Uterus (tissue), 4 donors: ENCODE measurements at places on chromosomes 11 and 22.

- DNase-seq = no peak
These were observed 35.2 kb downstream of the MAML2 start for GRCh38 chr11:96307776-96308140.

GRCh38 chr22:31610611-31611010, 51.4 kb downstream of the PISD start:
- DNase-seq = no peak

DNA sequence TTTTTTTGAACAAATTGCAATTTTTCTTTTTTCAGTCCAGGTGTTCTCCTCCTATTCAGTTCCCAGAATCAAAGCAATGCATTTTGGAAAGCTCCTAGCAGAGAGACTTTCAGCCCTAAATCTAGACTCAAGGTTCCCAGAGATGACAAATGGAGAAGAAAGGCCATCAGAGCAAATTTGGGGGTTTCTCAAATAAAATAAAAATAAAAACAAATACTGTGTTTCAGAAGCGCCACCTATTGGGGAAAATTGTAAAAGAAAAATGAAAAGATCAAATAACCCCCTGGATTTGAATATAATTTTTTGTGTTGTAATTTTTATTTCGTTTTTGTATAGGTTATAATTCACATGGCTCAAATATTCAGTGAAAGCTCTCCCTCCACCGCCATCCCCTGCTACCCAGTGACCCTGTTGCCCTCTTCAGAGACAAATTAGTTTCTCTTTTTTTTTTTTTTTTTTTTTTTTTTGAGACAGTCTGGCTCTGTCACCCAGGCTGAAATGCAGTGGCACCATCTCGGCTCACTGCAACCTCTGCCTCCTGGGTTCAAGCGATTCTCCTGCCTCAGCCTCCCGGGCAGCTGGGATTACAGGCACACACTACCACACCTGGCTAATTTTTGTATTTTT, 6.2 kb upstream of the UBE4A start:
- DNase-seq = no peak

- no peak for DNase-seq
These were observed 162.5 kb downstream of the CEP164 start for GRCh38 chr11:117489999-117490679.

DNA sequence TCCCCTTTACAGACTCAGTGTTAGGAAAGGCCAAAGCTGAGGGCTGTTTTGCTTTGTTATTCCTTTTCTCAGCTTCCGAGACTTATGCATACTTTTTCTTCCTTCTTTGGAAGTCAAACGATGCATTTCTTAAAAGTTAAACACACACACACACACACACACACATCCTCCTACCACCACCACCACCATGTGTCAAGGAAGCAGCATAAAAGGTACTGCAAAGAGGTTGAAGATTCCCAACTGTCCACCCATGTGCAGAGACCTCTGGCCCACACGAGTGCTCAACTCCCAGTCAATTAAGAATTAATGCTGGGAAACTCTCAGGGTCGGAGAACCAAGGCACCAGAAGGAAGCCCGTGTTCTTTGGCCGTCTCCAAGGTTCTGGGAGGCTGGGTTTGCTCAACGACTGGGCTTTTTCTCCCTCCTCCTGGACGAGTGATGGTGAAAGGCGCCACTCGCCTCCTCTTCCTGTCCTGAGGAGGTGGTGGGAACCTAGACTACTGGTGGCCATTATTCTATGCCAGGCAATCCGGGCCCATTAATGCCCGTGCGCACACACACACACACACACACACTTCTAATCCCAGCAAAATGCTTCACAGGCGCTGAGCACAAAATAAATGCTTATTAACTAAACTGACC, 15.1 kb downstream of the MN1 start:
- DNase-seq = no peak

DNA sequence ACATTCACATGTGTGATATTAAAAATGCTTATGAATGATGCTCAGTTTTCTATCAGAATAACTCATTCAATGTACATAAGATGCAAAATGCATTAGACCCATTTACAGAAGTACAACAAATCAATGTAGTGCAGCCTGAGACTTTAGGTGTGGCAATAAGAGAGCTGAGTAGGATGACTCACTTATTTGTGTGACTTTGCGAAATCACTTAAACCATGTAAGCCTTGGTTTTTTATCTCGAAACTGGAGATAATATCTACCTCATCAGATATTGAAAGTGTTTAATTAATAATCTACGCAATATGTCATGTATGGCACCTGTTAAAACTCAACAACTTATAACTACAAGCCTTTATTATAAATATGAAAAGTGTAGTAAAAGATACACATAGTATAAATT, 105.7 kb upstream of the LUZP2 start:
- DNase-seq = no peak

DNA sequence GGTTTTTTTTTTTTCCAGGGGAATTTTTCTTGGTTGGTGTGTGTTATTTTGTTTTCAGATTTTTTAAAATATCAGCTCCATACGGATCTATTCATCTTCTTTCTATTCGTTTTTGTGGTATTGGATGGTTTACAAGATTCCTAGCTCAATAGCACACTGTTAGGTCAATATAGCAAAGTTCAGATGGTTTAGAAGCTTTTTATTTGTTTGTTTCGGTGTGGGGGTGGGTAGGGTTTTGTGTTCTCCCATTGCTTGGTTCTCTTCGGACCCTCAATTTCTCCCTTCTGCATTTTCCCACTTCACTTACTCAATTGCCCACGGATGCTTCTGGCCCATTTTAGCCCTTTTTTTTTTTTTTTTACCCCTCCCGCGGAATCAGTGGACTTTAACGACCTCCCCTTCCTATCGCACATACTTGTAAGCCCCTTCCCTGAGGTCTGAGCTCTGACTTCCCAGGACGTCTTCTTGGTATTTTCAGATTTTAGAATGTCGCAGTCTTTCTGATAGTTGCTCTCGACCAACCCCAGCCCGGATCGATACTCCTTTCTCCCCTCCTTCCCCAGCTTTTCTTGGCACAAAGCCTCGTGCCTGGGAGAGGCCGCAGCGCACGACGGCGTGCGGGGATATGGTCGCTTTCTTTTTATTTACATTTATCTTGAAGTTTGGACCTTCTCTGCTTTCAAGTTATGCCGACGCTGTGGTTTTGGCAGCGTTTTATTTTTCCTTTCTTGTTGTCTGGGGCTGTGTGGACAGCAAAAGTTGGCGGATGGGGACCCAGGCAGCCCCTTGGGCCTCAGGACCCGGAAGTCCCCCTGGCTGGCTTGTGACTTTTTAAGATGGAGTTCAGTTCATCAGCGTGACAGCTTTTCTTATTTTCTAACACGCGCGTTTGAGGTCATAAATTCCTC, 4.4 kb upstream of the SPDYC start:
- DNase-seq = no peak

DNA sequence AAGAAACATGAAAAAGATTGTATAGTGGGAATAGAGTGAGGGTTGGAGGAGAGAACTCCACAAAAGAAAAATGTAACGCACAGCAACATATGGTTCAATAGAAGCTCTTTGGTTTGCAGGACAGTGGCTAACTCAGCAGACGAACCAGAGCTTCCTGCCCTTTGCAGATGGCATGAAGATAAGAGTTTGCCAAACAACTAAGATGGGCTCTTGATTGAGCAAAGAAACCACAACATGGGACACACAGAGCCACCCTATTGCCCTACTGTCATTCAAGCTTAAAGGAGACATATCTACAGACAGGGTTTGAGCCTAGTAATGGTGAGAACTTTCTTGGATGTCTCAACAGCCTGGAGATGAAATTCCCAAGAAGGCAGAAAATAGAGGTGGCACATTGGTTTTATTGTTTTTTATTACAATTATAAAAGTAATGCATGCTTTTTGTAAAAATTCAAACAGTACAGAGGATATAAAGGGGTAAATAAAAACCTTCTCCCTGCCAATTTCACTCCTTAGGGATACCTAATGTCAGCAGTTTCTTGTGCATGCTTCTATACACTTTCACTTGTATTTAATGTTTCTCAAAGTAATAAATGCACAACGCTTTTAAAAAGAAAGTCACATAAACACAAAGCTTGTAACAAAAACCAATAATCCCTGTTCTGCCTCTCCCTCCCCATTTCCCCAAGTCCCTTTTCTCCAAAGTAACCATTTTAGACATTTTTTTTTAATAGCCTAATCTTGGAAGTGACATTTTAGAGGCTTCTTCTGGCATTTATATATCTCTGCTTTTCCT, 63.7 kb downstream of the COPB1 start:
- DNase-seq = no peak

DNA sequence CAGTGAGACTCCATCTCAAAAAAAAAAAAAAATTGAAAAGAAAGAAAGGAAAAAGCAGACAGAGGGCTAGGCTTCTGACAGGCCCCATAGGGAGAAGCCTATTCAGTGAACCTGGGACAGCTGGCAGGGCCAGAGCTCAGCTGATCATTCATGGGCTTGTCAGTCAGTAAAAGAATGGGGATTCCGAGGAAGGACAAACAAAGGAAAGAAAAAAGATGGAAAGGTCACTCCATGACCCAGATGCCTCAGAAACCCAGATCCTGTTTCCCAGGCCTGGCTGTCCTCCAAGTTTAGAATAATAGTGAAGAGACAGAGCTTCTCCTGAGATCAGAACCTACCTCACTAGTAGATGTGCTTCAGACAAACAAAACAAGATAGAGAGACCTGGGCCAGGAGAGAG, 34.3 kb upstream of the ASPHD2 start:
- no peak for DNase-seq

GRCh38 chr22:41935509-41935908, 8.9 kb upstream of the TNFRSF13C start:
- DNase-seq = no peak

- DNase-seq = peak; percentile 41
These were observed 387.1 kb downstream of the SOX6 start for GRCh38 chr11:15969281-15969680.

GRCh38 chr11:2299773-2300172, 1.9 kb downstream of the C11orf21 start:
- no peak for DNase-seq

DNA sequence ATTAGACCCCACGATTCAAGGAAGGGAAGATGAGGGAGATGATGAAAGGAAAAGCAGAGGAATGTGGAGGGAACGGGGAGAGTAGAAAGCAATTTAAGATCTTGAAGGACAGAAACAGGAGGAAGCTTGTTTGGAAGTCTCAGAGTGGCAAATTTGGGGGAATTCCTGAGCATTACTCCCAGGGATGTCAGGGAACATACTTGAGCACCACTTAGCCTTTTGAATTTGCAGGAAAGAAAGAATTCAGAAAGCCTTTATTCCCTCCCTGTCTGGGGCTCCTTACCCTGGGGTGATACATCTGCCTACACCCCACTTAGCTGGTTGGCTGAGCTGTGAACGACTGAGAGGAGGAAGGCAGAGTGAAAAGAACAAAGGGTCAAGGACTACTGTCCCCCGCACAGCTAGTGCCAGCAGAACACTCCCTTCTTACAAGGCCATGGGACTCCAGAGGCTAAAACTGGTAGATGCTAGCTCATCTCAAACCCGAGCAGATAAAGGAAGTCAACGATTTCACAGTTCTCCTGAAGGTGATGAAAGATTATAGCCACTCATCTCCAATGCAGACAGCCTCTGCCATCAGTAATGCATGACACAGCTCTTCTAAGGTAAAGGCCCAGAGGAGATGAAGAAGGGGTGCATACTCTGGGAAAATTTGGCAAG, 84.0 kb upstream of the AKIP1 start:
- no peak for DNase-seq

- no peak for DNase-seq
These were observed 305.1 kb downstream of the CNTN5 start for GRCh38 chr11:99325847-99326246.

DNA sequence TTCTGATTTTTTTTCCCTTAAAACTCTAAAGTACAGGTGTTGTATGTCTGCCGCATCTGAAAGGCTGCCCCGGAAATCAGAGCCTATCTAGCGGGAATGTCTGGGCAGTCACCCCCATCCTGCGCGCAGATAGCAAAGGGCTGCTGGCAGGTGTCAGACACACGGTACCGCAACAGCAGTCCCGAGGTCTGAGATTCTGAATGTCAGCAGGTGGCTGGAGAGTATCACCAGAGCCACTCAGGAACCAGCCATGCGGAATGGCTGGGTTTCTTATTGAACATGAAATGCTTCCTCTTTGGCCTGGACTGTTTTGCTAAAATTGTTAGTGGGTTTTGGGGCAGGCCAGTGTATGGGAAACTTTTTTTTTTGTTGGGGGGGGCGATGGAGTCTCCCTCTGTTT, 53.3 kb downstream of the CERK start:
- DNase-seq = no peak

DNA sequence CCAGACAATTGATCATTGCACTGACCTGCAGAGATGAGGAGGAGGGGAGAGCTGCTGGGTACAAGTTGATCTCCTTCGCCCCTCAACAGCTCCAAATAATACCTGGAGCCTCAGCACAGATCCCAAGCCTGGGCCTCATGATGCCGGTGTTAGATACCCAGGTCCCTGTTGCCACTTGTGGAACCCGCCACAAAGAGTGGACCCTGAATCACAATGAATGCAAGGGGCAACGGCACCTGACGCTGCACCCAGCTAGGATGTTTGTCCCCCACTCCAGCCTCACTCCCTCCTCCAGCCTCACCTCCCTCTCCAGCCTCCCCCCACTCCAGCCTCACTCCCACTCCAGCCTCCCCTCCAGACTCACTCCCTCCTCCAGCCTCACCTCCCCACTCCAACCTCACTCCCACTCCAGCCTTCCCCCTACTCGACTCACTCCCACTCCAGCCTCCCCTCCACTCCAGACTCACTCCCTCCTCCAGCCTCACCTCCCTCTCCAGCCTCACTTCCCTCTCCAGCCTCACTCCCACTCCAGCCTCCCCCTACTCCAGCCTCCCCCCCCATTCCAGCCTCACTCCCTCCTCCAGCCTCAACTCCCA, 879.0 kb downstream of the BRD1 start:
- no peak for DNase-seq

- DNase-seq = no peak
These were observed 432.2 kb upstream of the NARS2 start for GRCh38 chr11:79006854-79007253.

DNA sequence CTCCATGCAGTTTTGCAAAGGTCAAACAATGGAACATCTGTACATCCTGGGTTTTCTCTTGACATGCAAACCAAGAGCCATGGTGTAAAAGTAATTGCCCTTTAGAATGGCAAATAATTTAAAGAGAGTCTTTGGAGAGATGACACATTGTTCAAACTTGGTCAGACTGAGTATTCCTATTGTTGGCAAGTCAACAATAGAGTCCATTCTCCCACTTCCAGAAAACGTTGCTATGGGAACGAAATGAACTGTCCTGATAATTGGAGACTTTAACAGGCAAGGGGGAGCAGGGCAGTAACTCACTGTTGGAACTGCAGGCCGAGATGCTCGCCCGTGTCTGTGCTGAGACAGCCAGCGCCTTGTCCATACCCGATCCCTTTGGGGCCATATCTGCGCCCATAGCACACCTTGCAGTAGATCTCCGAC, 13.9 kb downstream of the CSRP3 start:
- DNase-seq = no peak

DNA sequence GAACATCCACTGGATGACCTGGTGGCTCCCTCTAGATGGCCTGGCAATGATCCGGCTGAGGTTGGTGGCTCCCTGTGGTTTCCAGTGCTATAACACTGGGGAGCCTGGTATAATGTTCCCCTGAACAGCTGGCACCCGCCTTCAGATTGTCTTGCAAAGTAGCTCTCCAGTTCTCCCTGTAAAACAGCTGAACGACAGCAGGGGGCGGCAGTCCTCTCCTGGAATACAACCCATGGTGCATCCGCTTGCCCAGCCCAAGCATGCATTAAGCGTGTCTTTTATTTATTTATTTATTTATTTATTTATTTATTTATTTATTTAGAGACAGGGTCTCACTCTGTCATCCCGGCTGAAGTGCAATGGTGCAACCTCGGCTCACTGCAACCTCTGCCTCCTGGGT, 258.9 kb downstream of the BUD13 start:
- DNase-seq = no peak

GRCh38 chr11:35029979-35030682, 108.8 kb upstream of the CD44 start:
- DNase-seq = no peak

GRCh38 chr11:69808667-69809086, 10.5 kb downstream of the FGF3 start:
- no peak for DNase-seq
